ENCODE measurements at places on chromosomes 7 and 10.

- DNase-seq, result no peak
These were observed 25.2 kb upstream of the ZNF488 start for GRCh38 chr10:47409171-47409865.

DNA sequence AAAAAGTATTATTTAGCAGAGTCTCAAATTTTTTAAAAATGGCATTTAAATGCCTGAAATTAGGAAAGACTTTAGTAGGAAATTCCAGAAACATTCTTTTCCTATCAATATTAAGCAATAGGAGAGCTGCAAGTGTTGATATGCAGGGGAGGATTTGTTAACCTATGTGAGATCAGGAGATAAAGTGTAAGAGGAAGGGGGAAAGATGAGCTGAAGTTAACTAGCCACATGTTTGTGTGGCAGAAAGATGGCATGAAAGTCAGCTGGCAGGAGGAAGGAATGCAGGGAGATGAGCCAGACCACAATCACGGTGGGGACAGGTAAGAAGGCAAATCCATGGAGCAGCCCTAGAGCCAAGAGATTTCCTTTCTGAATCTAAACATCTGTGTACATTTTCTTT is 303.6 kb downstream of the MAGI2 start:
- DNase-seq, result no peak

DNA sequence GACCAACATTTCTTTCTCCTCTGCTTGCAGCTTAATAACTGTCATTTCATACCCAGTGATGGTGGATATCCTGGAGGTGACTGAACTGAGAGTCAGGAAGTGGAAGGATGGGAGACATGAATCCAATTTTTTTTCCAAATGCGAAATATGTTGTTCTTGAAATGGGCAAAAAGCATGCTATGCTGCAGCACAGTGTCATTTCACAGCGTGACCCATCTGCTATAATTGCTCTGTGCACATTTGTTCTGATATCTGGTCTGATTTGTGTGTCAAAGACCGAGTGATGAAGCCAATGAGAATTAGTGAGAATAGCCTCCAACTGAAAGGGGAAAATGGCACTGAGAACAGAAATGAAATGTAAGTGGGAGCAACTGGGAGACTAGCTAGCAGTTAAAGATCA is 329.6 kb upstream of the PHYHIPL start:
- DNase-seq, result no peak

DNA sequence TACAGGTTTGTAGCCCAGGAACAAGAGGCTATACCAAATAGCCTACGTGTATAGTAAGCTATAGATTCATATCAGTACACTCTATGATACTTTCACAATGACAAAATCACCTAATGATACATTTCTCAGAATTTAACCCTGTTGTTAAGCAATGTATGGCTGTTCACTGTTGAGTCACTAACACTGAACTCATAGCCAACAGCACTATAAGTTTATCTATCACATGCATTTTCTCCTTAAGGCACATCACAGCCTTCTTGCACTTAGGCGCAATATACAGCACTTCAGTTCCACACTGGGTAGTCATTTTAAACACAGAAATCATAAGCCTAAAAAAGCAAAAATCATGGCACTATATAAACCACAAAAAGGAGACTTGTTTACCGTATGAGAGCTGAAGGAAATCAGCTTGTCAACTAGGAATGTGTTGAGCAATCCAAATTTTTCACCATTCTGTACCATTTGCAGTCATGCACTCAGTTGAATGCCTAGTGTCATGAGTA is 45.6 kb downstream of the ZNF438 start:
- no peak for DNase-seq

DNA sequence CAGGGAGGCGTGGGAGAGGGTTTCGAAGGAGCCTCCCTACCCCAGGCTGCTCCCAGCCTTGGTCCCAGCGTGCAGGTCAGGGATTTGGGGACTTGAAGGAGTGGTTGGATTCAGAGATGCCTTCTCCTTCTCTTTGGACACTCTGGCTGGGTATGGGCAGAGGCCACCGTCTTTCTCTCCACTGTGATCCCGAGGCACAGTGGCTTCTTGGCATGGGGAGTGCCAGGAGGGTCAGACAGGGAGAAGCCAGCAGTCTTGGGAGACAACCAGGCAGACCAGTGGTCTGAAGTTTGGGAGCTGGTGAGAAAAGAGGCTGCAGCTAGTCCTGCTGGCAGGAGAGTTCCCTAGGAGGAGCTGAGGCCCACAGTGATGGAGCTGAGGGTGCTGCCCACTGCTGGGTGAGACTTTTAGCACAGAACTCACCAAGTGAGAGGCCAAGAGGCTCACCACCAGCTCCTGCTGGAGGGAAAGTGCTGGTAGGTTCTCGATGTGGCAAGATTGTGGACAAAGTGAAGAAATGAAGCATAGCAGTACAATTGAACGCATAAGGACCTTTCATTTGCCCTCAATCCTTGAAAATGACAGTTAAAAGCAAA is 35.2 kb upstream of the WDFY4 start:
- DNase-seq, result no peak

- DNase-seq, result no peak
These were observed 250.7 kb upstream of the BMPER start for GRCh38 chr7:33654676-33655075.

Measured in brain pericyte (primary cell).